Aorta (tissue), 5 donors: ENCODE measurements at places on chromosomes 3 and 15. TPM values are rescaled to one million over a fixed set of nuclear protein-coding genes. Genes with fewer than 3 reads are reported as not detected.

- H3K36me3 ChIP-seq = no peaks in the 10 kb centered on the region
- no peaks in the 10 kb centered on the region for H3K27me3 ChIP-seq
- DNase-seq = no peak
- H3K4me3 ChIP-seq = no peak overlapping the region
- no peaks in the 10 kb centered on the region for H3K4me1 ChIP-seq
- no peak overlapping the region for H3K27ac ChIP-seq
These were observed 24.7 kb downstream of the CHST14 start for GRCh38 chr15:40495516-40495915.

RUVBL1 gene
- 15.4 TPM for total RNA-seq

- no peaks in the 10 kb centered on the region for H3K36me3 ChIP-seq
- peak; percentile 83 for DNase-seq
- H3K4me3 ChIP-seq = no peak overlapping the region
- no peaks in the 10 kb centered on the region for H3K27me3 ChIP-seq
These were observed 59.4 kb downstream of the SLC6A6 start for GRCh38 chr3:14461748-14462324.

DNA sequence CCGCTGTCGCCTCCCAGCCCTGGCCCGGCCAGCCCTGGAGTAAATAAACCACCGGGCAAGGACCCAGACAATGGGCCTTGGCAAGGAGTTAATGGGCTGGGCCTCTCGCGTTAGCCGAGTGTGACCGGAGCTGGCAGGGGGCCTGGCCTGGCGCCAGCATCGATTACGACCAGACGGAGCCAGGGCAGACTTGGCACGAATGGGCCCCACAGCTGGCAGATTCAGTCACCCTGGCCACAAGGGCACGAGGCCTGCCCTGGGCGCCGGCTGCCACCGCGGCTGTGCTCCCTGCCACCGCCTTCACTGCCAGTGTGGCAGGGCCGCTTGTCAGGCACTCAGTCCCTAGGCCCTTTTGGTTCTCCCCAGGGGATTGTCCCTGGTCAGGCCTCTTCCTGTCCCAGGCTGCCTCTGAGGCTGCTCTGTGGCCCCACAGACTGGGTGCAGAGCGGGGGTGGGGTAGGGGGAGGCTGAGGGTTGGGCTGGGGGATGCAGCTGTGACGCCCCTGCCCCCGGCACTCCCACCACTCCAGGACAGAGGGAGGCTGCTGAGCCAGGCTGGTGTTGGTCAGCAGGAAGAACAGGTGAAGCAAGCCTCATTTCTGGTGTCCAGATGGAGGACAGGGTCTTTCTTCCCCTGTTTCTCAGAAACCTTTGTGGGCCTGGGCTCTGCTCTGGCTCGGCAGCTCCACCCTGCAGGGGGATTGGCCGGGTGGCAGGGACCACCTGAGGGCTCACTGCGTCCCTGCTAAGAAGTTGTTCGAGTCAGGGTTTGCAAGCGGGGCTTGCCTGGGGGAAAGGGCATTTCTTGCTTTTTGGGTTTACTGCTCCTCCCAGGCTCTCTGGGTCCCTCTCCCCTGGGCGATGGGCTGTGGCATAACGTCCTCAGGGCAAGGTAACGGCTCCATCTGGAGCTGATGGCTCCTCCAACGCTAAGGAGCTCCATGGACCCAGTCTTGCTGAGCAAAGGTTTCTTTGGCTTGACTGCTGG is 30.5 kb upstream of the SRP14 start:
- DNase-seq = peak; percentile 97
- no peaks in the 10 kb centered on the region for H3K36me3 ChIP-seq
- no peaks in the 10 kb centered on the region for H3K27me3 ChIP-seq
- no peak overlapping the region for H3K4me3 ChIP-seq
- H3K4me1 ChIP-seq = no peaks in the 10 kb centered on the region

DNA sequence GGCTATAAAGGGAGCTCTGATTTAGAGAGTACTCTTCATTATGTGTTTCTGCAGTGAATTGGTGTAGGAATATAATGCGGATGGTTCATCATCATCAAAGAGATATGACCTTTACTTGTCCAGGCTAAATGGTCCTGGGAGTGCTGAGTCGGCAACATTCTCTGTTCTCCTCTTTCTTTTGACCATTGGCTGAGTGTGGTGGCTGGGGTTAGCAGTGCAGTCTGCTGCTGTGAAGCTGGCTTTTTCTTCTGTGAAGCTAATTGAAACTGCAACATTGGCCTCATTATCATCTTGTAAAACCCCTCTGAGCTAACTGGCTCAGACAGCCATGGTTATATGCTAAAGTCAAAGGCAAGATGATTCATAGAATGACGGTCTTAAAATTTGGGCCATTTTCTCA is 83.8 kb downstream of the THRB start:
- no peak for DNase-seq
- no peaks in the 10 kb centered on the region for H3K36me3 ChIP-seq
- no peaks in the 10 kb centered on the region for H3K27me3 ChIP-seq

SLC9C1 gene
- total RNA-seq = 0.29 TPM

DNA sequence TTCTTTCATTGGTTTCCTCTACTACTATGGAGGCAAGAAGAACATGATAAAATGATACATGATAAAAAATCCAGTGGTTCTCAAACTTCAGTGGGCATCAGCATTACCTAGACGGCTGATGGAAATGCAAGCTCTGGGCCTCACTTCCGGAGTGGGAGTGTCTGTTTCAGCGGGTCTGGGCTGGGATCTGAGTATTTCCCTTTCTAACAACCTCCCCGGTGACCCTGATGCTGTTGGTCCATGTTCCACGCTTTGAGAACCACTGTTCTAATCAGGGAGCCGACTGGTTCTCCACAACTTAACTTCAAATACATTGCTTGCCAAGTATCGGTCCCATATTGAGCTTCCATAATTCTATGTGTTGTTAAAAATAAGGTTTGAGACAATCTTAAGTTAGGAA is 712.3 kb upstream of the LMCD1 start:
- H3K4me3 ChIP-seq = no peak overlapping the region
- no peak overlapping the region for H3K27ac ChIP-seq
- H3K4me1 ChIP-seq = no peaks in the 10 kb centered on the region
- no peaks in the 10 kb centered on the region for H3K27me3 ChIP-seq
- no peak for DNase-seq

GRCh38 chr3:127964816-127965215 is 49.8 kb downstream of the KBTBD12 start:
- no peaks in the 10 kb centered on the region for H3K4me1 ChIP-seq
- DNase-seq = no peak
- H3K36me3 ChIP-seq = no peaks in the 10 kb centered on the region
- no peaks in the 10 kb centered on the region for H3K27me3 ChIP-seq
- H3K27ac ChIP-seq = no peak overlapping the region

RNU6-1 gene
- not detected for total RNA-seq

RAB6B gene
- 12.0 TPM for total RNA-seq

DNA sequence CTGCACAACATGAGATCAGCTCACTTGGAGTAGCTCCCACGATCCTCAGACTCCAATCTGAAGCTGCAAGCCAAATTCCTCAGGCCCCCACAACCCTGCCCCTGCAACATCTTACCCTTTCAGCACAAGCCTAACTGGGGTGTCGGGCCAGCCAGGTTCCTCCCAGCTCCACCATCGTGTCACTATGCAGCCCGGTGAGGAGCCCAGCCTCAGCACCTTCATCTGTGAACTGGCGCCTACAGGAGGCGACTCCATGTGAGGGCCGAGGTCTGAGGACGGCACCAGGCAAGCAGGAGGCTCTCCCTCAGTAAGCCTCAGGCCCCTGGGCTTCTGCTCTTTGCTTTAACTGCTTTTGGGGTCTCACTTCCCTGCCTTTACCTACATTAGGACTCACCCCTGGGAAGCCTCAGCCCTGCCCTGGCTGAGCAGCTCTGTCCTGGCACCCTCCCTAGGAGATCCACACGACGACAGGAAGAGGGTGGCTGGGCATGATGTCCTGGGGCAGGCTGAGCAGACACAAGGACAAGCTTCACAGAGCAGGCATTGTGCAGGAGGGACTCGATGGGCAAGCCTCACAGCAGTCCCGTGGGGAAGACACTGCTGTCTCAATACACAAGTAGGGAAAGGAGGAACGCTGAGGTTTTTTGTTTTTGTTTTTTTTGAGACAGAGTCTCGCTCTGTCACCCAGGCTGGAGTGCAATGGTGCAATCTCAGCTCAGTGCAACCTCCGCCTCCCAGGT is 104.6 kb downstream of the ADAMTS17 start:
- H3K4me1 ChIP-seq = no peaks in the 10 kb centered on the region
- H3K27ac ChIP-seq = no peak overlapping the region
- no peak for DNase-seq
- no peaks in the 10 kb centered on the region for H3K27me3 ChIP-seq
- H3K36me3 ChIP-seq = no peaks in the 10 kb centered on the region

SLC12A8 gene
- total RNA-seq = 2.6 TPM

CEP152 gene
- total RNA-seq = 7.6 TPM

- H3K27ac ChIP-seq = no peak overlapping the region
- no peak overlapping the region for H3K4me3 ChIP-seq
These were observed 238.5 kb upstream of the ZNF385D start for GRCh38 chr3:21989341-21990042.

CFAP91 gene
- total RNA-seq = 3.7 TPM

DNA sequence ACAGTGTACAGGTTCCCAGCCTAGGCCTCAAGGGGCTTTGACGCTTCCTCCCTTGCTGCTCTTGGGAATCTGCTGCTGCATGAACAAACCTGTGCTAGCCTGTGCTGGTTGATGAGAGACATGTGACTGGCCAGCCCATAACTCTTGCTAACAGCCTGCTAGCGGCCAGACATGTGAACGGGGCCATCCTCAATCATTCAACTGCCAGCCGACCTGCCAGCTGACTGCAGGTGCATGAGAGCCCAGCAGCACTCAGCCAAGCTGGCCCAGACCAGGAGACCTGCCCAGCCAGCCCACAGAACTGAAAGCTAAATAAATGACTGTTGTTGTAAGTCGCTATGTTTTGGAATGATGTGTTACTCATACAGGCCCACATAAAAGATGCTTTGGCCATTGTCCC is 82.4 kb upstream of the DLG1 start:
- no peaks in the 10 kb centered on the region for H3K27me3 ChIP-seq
- no peaks in the 10 kb centered on the region for H3K4me1 ChIP-seq
- H3K36me3 ChIP-seq = no peaks in the 10 kb centered on the region
- no peak overlapping the region for H3K27ac ChIP-seq
- no peak for DNase-seq

DNA sequence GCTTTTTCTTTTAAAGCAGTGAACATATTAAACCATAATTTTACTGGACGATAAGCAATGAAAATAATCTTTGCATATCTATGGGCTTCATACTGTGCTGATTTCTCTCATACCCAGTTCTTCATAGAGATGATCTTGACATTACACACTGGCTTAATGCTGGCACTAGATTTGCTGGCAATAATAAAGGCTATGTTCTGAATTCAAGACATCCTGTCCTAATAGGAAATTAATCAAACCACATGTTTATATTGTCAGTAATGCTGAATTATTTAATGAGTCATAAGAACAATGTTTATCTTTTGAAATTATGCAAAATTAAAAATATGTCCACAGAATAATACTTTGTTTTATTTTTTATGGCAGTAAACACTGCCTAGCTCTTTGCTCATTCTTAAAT is 643.2 kb downstream of the OTOL1 start:
- H3K36me3 ChIP-seq = no peaks in the 10 kb centered on the region
- no peak overlapping the region for H3K27ac ChIP-seq
- no peaks in the 10 kb centered on the region for H3K4me1 ChIP-seq

DNA sequence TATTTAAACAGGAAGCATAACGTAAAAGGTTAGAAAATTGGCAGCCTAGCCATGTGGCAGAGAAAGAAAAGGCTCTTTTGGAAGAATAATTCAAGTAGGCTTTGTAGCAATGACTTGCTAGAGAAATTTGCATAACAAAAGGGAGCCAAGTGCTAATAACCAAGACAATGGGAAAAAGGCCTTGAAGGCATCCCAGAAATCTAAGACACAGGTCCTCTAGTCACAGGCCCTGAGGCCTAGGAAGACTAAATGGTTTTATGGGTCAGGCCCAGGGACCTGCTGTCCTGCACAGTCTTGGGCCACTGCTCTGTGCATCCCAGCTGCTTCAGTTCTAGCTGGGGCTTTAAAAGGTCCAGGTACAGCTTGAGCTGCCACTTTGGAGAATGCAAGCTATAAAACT is 78.5 kb downstream of the FGF7 start:
- DNase-seq = no peak
- H3K4me3 ChIP-seq = no peak overlapping the region
- H3K27me3 ChIP-seq = no peaks in the 10 kb centered on the region
- H3K36me3 ChIP-seq = no peaks in the 10 kb centered on the region
- H3K4me1 ChIP-seq = no peaks in the 10 kb centered on the region
- no peak overlapping the region for H3K27ac ChIP-seq

DNA sequence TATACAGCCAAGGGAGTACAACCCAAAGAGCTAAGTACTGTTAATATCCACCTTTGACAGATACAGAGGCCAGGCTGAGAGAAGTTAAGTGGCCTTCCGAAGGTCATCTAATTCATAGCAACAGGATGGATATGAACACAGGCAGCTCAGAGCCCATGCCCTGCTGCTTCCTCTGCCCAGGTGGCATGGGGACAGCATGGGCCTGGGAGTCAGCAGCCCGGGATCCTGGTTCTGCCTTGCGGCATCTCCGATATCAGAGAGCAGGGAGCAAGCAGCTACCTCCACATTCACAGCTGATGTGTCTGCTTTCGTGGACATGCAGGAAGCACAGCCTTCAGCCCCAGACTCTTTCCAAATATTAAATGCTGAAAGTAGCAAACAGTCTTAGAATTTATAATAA is 55.6 kb downstream of the STARD5 start:
- no peak overlapping the region for H3K4me3 ChIP-seq
- no peaks in the 10 kb centered on the region for H3K36me3 ChIP-seq
- no peaks in the 10 kb centered on the region for H3K4me1 ChIP-seq

DNA sequence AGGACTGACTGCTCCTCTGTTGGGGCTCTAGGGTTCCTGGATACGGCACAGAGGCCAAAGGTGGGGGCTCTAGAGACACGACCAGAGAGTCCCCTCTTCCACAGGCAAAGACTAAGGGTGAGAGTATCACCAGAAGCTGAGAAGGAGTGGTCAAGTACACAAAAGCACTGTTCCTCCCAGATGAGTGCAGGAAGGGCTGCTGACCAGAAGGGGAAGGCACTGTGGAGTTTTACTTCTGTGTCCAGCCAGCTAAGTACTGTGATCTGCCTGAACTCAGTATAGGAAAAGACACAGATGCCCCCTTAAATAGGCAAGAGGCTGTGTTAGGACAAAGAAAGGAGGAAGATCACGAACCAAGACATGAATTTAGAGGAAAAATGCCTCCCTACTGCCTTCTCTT is 11.7 kb downstream of the MRPS11 start:
- H3K4me1 ChIP-seq = no peaks in the 10 kb centered on the region
- no peaks in the 10 kb centered on the region for H3K27me3 ChIP-seq
- peaks cover 2% of the 10 kb centered on the region for H3K36me3 ChIP-seq
- no peak overlapping the region for H3K4me3 ChIP-seq
- no peak for DNase-seq

NMNAT3 gene
- 12.7 TPM for total RNA-seq

CLRN1 gene
- not detected for total RNA-seq

COL6A5 gene
- total RNA-seq = not detected

CCR8 gene
- not detected for total RNA-seq

DNAJC19 gene
- 45.2 TPM for total RNA-seq

- H3K4me3 ChIP-seq = no peak overlapping the region
- H3K4me1 ChIP-seq = no peaks in the 10 kb centered on the region
- H3K27me3 ChIP-seq = no peaks in the 10 kb centered on the region
These were observed 2.6 kb downstream of the DUOXA2 start for GRCh38 chr15:45116482-45117307.

GRCh38 chr15:81294516-81294880 is 29.4 kb downstream of the STARD5 start:
- H3K4me1 ChIP-seq = no peaks in the 10 kb centered on the region
- no peak for DNase-seq
- no peaks in the 10 kb centered on the region for H3K36me3 ChIP-seq
- H3K27ac ChIP-seq = no peak overlapping the region

NRROS gene
- 7.6 TPM for total RNA-seq

- peak overlapping the region; percentile 97 for H3K4me3 ChIP-seq
- no peaks in the 10 kb centered on the region for H3K4me1 ChIP-seq
These were observed 667.6 kb downstream of the NAALADL2 start for GRCh38 chr3:175526609-175527280.

LMLN gene
- total RNA-seq = 6.4 TPM
